ENCODE measurements at places on chromosomes 3 and 15.
A peak's percentile ranks its signal among the peaks of the same experiment; 100 is the strongest.

DNA sequence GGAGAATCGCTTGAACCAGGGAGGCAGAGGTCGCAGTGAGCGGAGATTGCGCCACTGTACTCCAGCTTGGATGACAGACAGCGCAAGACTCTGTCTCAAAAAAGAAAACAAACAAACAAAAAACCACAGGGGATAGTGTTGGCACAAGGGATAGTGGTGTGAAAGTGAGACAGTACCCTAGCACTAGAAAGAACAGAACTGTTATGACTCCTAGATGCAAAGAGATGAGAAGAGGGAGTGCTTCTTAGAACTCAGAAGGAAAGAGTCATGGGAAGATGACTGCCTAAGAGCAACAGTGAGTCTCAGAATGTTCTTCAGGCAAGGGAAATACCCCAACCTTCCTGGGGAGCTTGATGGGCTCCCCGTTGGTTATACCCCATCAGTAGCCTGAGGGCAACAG lies 17.8 kb upstream of the ZNF770 start:
- DNase-seq, result no peak

DNA sequence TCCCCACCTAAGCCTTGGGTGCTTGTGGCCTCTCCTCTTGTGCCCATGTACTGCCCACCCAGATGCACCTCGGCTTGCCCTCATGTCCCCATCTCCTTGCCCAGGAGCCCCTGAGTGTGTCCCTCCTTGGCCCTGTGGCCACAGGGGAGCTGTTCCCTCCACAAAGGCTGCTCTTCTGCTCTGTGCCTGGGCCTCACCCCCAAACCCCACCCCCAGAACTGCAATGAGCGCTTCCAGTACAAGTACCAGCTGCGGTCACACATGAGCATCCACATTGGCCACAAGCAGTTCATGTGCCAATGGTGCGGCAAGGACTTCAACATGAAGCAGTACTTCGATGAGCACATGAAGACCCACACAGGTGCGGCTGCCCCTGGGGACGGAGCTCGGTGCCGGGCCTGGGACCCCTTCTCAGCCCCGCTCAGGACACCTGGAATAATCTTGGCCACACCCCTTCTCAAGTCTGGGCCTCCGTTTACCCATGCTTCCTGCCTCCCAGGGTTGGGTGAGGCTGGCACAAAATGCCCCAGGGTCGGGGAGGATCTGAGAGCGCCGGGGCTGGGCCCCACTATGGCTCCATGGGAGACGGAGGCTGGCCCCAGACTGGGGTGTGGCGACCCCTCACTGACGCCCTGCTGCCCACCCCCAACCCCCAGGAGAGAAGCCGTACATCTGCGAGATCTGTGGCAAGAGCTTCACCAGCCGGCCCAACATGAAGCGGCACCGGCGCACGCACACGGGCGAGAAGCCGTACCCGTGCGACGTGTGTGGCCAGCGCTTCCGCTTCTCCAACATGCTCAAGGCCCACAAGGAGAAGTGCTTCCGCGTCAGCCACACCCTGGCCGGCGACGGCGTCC lies 10.3 kb downstream of the ZBTB47 start:
- no peak for DNase-seq

- DNase-seq, result no peak
These were observed 94.5 kb upstream of the EIF1B start for GRCh38 chr3:40215015-40215414.

- DNase-seq, result no peak
These were observed 110.9 kb downstream of the BDH1 start for GRCh38 chr3:197444793-197445379.

GRCh38 chr3:178562947-178563232 lies 26.7 kb downstream of the KCNMB2 start:
- no peak for DNase-seq

GRCh38 chr3:49017229-49017970 lies 980 bp downstream of the DALRD3 start:
- no peak for DNase-seq

DNA sequence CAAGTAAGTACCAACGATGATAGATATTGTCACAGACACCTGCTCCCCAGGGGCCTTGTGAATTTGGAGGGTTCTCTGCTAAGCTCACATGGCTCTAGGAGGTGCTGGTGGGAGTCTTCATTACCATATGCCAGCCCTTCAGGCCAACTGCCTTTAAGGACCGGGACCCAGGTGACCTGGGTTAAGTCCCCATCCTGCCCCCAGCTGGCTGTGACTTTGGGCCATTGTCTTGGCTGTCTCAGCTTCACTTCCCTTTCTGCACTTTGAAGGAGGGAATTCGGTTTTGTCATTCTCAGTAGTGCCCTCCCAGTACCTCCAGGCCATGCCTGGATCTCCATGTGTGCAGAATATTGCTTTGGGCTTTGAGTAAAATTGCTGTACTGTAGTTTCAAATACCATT lies 72.8 kb upstream of the ACAD9 start:
- DNase-seq, result no peak

GRCh38 chr3:126373682-126374601 lies 16.7 kb upstream of the KLF15 start:
- no peak for DNase-seq

- no peak for DNase-seq
These were observed 70.4 kb downstream of the ARPP21 start for GRCh38 chr3:35709691-35710090.

DNA sequence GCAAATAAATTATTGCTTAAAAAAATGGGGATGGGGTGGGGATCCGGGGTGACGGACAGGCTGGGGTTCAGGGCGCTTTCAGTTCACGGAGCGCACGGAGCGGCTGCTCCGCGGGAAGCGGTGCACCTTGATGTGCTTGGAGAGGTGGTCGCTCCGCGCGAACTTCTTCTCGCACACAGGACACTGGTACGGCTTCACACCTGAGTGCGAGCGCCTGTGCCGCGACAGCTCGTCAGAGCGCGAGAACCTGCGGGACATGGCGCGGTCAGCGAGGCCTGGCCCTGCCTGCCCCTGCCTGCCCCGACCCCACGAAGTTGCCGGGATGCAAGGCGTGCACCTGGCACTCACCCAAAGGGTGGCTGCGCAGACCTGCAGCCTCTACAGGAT lies 13.6 kb downstream of the KLF15 start:
- no peak for DNase-seq

- no peak for DNase-seq
These were observed 150.2 kb upstream of the BHLHE40 start for GRCh38 chr3:4829031-4829394.

GRCh38 chr15:74136814-74137536 lies 6.6 kb downstream of the ISLR2 start:
- DNase-seq, result no peak

DNA sequence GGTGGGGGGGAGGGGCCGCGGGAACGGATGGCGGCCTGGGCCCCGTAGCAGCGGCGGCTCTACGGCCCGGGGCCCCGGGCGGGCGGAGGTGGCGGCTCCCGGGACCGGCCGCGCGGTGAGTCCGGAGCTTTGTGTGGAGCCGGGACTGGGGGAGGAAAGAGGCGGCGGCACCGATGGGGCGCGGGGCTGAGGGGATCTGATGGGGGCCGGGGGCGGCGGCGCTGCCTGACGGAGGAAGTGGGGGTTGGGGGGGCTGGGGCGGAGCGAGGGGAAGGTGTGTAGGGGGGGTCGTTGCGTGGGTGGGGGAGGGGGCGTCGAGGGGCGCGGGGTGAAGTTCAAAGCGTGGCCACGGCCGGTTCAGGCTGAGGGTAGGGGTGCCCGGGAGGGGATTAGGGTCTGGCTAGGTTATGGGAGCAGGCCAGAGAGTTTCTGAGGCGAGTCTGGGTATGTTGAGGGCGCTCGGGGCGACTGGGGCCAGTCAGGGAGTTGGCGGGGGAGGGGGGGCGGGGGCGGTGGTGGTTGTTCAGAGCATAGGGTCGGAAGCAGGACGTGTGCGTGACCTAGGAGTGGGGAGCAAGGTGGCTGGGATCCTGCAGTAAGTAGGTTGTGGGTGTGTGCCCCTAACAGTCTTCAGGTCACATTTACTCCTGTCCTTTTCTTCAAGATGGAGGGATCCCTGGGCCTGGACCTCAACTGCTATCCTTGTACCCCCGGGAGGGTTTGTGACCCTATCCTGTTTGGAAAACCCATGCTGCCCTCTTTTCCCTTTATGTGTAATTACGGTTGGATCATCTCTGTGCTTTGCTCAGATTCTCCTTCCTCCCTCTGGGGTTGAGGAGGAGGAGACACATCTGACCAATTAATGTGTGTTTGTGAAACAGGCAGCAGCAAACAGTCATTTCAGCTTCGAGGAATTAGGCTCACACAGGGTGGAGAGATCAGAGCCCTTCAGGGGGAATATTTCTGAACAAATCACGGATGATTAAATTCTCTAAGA lies 644 bp downstream of the ZNF609 start:
- DNase-seq, result peak; percentile 67

GRCh38 chr3:109930582-109930981 lies 593.2 kb upstream of the DPPA4 start:
- no peak for DNase-seq

DNA sequence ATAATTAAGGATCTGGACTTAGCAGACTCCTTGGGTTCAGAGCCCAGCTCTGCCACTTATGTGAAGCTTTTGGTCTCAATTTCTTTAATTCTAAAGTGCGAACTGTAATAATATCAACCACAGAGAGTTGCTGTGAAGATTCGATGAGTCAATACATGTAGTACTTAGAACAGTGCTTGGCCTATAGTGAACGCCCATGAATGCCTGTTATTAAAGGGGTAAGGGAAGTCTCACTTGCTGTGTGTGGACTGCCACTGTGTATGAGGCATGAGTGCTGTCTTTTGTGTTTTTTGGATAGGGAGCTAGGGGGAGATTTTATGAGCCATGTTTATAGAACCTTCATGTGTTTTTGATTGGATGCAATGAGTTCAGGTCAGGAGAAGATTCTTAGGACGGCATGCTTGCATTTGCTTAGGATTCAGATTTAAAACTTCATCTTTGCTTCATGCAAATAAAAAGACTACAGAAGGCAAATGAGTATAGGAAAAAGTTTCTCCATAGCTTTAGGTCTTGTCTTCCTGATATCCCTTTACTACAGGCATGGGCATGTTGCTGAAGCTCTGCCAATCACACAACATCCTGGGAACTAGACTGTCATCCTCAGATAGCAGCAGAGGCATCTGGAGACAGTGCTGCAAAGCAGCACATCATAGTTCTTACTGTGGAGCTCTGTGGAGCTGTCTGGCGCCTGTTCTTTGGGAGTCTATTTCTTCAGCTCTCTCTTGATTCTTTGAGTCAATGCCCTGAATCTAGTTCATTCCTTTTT lies 50.0 kb downstream of the PLS1 start:
- no peak for DNase-seq

DNA sequence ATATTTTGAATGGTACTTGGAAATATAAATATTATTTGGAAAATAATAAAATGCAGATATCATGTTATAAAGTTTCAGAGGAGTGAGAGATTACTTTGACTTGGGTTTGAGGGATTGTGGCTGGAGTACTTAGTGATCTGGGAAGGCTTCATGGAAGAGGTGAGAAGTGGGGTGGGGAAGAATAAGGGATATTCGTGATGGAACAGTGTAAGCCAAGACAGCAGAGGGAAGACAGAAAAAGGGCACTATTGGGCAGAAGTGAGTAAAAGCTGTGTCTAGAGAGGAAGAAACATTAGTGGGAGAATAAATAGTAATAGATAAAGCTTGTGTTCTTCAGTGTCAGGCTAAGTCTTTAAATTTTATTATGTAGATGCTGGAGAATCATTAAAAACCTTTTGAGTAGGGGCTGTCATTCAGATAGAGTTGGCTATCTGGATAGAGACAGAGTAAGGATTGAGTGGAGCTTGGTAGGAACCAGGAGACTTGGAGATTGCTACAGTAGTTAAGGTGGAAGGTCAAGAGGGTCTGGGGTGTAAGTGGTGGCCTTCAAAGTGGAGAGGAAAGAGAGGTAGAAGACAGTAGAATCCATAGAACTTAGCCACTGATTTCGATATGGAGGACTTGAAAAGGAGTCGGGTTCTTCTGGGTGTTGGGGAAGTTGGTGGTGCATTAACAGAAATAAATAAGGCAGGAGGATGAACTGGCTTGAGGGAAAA lies 11.9 kb downstream of the UBE2E1 start:
- DNase-seq, result no peak

GRCh38 chr3:132879656-132880055 lies 157.4 kb upstream of the NPHP3 start:
- no peak for DNase-seq

GRCh38 chr3:71554649-71555048 lies 28.9 kb downstream of the FOXP1 start:
- no peak for DNase-seq

DNA sequence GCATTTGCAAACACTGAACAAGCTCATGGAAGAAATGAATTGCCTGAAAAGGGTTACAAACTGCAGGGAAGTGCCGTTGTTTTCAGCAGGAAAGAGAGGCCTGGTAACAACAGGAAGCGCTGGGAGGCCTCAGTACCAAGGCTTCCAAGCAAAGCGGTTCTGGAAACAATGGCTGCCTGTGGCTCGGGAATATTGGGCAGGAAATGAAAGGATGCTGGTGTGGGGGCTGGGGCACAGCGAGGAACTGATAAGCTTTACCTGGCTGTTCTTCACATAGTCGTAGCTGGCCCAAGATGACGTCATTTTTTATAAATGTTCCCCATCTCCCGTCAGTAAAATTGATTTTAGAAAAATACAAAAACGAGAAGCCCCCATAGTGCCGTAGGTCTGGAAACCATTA lies 55.9 kb downstream of the ARHGAP31 start:
- DNase-seq, result no peak

DNA sequence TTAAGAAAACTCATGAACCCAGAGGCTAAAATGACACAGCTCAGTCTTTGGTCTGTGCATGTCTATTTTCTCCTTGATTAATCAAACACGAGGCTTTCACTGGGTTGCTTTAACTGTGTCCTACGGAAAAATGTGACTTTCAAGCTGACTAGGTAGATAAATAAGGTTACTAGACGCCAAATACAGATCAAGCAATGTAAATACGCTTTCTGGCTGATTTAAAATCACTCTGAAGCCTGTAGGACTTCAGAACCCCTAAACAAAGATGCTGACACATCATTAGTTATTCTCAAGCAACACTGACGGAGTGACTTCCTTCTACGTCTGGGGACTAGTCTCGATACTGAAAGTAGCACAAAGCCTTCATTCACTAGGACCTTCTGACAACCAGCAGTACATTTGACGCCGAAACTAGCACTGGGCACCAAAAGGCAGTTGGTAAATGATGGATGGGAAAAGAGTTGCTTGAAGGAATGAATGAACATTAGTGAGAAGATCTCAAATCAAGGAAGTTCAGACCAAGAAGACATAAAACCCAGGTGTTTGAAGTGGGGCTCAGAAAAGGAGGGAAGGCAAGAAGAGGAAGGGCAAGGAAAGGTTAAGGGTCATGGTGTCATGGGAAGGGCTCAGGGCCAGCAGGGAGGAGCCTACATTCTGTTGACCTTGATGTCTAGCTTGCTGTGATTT lies 67.1 kb upstream of the CDV3 start:
- DNase-seq, result no peak
